ENCODE measurements at places on chromosomes 7 and 10. TPM values are rescaled to one million over a fixed set of nuclear protein-coding genes. Genes with fewer than 3 reads are reported as not detected.
A peak's percentile ranks its signal among the peaks of the same experiment; 100 is the strongest.

The AKR1C2 gene
- 7.9 TPM for total RNA-seq

The PPP1R17 gene
- not detected for total RNA-seq

The THSD7A gene
- total RNA-seq = 2.8 TPM

The SP8 gene
- total RNA-seq = not detected

The STAG3 gene
- 0.50 TPM for total RNA-seq

- H3K27me3 ChIP-seq = no peaks in the 10 kb centered on the region
- H3K4me3 ChIP-seq = no peak overlapping the region
- H3K36me3 ChIP-seq = no peaks in the 10 kb centered on the region
- no peak overlapping the region for H3K27ac ChIP-seq
- H3K4me1 ChIP-seq = peaks cover 23% of the 10 kb centered on the region
Measured at GRCh38 chr7:134024739-134025138, 102.4 kb upstream of the LRGUK start.

GRCh38 chr10:29479081-29479925 is 155.5 kb downstream of the SVIL start:
- H3K36me3 ChIP-seq = peaks cover 54% of the 10 kb centered on the region
- peak overlapping the region; percentile 73 for H3K27ac ChIP-seq
- no peak overlapping the region for H3K4me3 ChIP-seq
- H3K4me1 ChIP-seq = peaks cover 86% of the 10 kb centered on the region

GRCh38 chr7:120724448-120724847 is 133.5 kb downstream of the TSPAN12 start:
- no peaks in the 10 kb centered on the region for H3K27me3 ChIP-seq
- H3K4me3 ChIP-seq = no peak overlapping the region
- H3K27ac ChIP-seq = no peak overlapping the region

DNA sequence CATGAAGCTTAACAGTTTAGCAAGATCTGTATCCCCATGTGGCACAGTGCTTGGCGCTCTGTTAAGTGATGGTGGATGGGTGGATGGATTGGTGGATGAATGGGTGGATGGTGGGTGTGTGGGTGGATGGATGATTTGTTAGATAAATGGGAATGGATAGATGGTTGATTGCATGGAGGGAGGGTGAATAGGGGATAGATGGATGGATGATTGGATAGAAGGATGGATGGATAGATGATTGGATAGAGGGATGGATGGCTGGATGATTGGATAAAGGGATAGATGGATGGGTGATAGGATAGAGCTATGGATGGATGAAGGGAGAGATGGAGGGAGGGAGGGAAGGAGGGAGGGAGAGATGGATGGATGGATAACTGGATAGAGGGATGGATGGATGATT is 229.7 kb downstream of the CUX1 start:
- peaks cover 18% of the 10 kb centered on the region for H3K4me1 ChIP-seq
- no peak overlapping the region for H3K4me3 ChIP-seq
- no peak overlapping the region for H3K27ac ChIP-seq
- H3K36me3 ChIP-seq = no peaks in the 10 kb centered on the region
